ENCODE measurements at places on chromosomes 4 and X.

- DNase-seq = no peak
These were observed 29.0 kb upstream of the CCNG2 start for GRCh38 chr4:77127837-77128621.

- DNase-seq = no peak
These were observed 292.5 kb upstream of the DCAF8L1 start for GRCh38 chrX:28273736-28274135.

DNA sequence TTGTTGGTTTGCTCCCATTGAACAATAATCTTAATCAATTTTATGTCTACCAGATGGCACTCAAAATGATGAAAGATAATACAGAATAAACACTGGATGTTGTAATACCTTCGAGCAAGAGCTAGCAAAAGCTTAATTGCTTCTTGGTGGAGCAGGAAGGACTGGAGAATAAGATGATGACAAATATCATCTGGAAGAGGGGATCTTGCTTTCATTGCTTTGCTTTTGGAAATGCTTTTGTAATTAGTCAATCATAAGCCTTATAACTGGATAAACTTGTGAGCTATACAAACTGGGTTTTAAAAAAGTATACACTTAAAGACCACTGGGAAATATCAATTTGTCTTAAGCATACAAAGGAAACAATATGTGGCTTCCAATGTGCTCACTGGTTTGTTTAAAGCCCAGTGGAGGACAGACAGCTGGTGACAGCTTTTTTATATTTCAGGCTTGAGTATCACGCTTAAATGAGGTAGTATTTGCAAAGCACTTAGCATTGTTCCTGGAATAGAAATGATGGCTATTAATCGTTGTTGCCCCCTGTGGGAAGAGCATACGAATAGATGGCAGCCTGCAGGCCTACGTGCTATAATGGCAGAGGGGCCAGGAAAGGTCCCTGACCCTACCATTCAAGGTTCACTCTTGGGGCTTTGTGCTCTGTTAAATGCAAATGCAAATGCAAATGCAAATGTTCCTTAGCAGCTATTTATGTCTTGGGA is 61.2 kb downstream of the TMEM150C start:
- DNase-seq = no peak

- DNase-seq = no peak
These were observed 90.9 kb upstream of the LNX1 start for GRCh38 chr4:53682196-53682595.

DNA sequence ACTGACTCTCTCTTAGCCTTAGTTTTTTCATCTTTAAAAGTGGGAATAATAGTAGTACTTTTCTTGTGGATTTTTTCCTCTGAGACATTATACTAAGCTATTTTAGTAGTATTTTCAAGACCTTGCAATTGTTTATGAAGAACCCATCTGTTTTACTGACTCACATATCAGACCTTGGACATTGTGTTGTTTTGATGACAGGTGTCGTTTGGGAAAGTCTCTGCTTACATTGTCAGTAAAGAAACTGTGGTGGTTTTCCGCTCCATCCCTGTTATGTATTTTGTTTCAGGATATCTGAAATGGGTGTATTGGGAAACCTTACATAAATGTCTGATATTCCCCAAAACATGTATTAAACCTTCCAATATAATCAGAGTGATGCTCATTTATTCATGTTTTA is 92.2 kb downstream of the STIM2 start:
- DNase-seq = no peak

DNA sequence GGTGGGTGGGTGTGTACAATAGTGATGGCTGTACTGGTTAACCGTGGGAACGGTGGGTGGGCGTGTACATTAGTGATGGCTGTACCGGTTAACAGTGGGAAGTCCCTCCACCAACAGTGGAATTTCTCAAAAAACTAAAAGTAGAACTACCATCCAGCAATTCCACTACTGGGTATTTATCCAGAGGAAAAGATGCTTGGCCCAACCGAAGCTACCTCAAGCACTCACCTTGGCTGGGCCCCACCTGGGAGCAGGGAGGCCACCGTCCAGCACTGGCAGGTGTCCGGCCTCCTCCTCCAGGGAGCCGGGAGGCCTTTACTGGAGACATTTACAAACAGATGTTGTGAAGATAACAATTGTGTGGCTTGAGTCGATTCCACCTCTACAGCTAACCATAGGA is 6.0 kb upstream of the MAEA start:
- peak; percentile 2 for DNase-seq

- peak; percentile 50 for DNase-seq
These were observed 168.6 kb downstream of the PTTG2 start for GRCh38 chr4:38128478-38129459.

GRCh38 chr4:52376132-52376704 is 282.9 kb downstream of the USP46 start:
- no peak for DNase-seq

DNA sequence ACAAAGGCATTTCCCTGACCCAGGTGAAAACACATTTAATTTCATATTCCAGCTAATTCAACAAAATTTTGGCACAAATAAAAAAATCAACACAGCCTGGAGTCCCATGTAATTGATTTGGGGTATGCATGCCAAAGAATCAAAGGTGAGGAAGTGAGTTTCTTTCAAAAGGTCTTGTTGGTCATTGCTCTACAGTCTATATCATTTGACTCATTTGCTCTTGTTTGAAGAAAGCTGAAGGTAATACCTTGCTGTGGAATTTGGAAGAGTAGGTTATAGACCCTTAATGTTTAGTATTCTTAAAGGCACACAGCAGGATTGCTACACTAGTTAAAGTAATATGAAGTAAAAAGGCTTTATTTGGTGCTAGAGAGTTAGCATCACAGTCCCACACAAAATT is 25.4 kb downstream of the COL4A6 start:
- DNase-seq = no peak

DNA sequence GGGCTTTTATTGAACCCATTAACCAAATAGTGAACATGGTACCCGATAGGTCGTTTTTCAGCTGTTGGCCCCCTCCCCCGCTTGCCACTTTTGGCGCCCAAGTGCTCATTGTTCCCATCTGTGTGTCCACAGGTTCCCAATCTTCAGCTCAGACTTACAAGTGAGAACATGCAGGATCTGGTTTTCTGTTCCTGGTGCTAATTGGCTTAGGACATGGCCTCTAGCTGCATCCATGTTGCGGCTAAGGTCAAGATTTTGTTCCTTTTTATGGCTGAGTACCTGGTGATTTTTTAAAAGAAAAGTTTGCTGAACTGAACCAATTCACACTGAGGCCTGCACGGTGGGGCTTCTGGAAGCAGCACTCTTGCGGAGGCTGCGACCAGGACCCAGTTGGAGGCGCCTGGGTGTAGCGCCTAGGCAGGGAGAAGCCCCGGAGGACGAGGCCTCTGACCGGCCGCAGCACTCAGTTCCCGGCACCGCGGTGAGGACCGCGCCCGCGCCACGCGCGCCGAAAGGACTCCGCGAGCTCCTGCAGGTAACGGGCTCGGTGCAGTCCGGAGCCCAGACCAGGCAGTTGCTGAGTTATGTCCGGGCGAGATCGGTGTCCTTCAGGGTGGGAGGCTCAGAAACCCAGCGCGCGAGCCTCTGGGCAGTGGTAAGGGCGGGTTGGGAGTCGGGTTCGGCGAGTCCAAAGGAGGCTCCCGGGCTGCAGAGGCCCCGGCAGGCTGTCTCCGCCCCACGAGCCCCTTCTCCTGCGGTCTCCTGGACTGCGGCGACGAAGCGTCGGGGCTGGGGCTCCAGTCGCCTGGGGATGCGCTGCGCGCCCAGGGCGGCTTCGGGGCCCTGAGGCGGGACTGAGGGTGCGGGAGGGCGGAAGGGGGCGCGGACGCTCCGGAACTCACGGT is 15.8 kb upstream of the SLC25A4 start:
- no peak for DNase-seq

- no peak for DNase-seq
These were observed 71.1 kb downstream of the PKD2 start for GRCh38 chr4:88078579-88078978.

DNA sequence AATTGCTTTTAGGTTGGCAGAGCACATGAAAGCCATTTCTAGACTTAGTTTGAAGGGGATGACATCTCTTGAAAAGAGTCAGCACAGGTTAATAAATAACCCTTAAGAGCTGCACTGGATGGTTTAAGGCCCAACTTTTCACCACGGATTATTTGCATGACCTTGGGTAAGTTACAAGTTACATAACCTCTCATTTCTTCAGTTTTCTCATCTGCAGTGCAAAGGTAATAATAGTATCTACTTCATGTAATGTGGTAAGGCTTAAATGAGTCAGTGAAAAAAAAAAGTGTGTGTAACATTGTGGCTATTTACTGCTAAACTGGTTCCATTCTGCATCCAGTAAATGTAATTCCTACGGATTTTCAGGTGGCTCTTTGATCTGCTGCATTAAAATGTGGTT is 715.8 kb downstream of the CCSER1 start:
- no peak for DNase-seq

GRCh38 chr4:184267673-184268583 is 50.3 kb upstream of the ENPP6 start:
- DNase-seq = peak; percentile 49

DNA sequence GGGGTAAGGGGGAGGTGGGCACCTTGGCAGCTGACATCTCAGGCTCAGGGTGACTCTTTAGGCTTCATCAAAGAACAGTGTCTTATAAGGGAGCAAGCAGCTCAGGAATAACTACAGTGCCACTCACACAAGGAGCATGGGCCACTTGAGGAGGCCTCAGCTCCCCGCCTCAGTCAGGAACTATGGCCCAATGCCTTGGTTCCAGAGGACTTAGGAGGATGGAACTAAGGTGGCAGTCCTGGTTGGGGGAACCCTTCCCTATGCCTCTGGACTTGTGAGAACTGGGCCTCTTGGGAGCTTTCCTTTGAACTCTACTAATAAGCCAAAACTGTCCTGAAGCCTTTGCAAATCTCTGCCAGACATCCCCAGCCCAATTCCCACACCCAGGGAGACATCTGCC is 160.6 kb downstream of the EFNB1 start:
- DNase-seq = no peak

DNA sequence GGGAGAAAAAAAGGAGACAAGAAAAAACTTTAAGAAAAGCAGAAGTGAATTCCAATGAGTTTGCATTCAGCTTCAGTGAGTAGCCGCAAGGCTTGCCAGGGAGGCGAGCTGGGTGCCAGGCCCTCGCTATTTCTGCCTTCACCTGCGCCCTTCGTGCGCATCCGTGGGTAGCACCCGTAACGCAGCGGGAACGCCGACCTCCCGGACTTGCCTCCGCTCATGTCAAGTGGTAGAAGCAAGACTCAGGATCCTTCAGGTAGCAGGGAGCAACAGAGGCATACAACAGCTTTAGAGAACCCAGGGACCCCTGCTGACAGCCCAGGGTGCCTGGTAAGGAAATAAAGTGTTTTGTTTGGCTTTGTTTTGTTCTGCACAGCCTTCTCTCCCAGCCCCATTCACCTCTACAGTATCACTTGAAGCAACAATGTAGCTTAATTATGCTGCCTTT is 140.0 kb upstream of the BCOR start:
- DNase-seq = no peak

All from CD8-positive, alpha-beta T cell (primary cell).